A549 treated with RU486 at 1 μM for 4 hours (cell line): ENCODE measurements at places on chromosomes 7 and 10. TPM values are rescaled to one million over a fixed set of nuclear protein-coding genes. Genes with fewer than 3 reads are reported as not detected.

Gene TSPAN12
- total RNA-seq = 0.29 to 0.96 TPM (median 0.61 TPM) in 5 replicates

Gene ASB10
- total RNA-seq = not detected in 5 replicates

Gene WASHC2A
- total RNA-seq = 12.2 to 15.0 TPM (median 12.8 TPM) in 5 replicates

Gene PLAC9
- 0.46 TPM in 1 of 5 replicates, not detected in the others for total RNA-seq

Gene HEPACAM2
- total RNA-seq = not detected in 5 replicates

Gene CFAP70
- 0.11 to 0.16 TPM (median 0.14 TPM) in 5 replicates for total RNA-seq

Gene EBF3
- 0.08 to 0.21 TPM (median 0.15 TPM) in 5 replicates for total RNA-seq

Gene TUBAL3
- total RNA-seq = 0.13 to 0.48 TPM (median 0.29 TPM) in 5 replicates

Gene SPDYE17
- total RNA-seq = not detected in 5 replicates

Gene ANK3
- total RNA-seq = 0.35 to 0.77 TPM (median 0.38 TPM) in 5 replicates

Gene CUL2
- total RNA-seq = 15.0 to 27.2 TPM (median 24.5 TPM) in 5 replicates

Gene ADCY1
- total RNA-seq = 1.3 to 2.7 TPM (median 2.2 TPM) in 5 replicates

Gene TET1
- 0.21 to 0.56 TPM (median 0.52 TPM) in 5 replicates for total RNA-seq

Gene COL13A1
- 0.23 to 0.35 TPM (median 0.29 TPM) in 5 replicates for total RNA-seq

Gene C7orf33
- total RNA-seq = not detected in 5 replicates
